ENCODE measurements at places on chromosomes 13 and 19.
A peak's percentile ranks its signal among the peaks of the same experiment; 100 is the strongest.

GRCh38 chr13:21218351-21219035 is 42.0 kb downstream of the MRPL57 start:
- DNase-seq, result no peak

DNA sequence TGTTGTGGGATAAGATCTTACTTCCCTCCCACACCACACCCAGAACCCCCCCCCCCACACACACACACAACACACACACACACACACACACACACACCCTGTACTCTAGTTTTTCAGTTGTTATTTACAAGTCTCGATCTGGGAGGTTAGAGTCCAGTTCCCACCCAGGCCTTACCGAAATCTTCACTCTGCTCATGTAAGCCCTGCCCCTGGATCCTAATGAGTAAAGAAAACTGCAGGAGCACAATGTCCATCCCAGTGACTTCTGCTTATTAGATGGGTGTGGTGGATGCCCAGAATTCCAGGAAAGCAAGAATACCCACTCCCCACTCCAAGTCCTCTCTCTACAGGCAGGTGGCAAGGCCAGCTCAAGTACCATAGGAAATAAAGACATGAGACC is 23.0 kb downstream of the STARD13 start:
- DNase-seq, result no peak

DNA sequence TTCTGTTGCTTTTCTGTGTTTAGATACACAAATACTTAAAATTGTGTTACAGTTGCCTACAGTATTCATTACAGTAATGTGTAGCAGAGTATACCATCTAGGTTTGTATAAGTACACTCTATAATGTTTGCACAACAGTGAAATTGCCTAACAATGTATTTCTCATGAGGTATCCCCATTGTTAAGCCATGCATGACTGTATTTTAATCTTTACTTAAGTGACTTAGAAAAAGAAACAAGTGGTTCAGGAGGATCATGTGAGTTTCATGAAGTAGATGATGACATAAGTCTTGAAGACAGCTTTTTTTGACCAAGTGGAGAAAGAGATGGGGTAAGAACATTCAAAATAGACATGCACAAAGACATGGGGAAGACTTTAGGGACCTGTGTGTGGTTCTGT is 8.4 kb upstream of the KCTD4 start:
- DNase-seq, result peak; percentile 75

DNA sequence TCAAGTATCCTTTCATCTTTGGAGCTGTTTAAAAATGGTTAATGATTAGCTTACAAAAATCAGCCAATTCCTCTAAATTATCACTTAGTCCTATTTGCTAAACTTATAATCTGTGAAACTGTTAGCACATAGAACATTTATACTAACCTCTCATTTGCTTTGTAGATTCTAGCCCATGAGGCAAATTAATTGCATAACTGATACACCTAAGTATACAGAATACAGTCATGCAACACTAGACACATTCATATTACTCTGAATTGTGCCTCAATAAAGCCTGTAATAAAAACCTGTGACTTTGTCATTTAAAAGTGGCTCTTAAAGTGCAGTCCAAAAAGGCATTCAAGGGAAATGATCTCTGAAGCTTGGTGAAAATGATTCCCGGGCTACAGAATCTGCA is 21.0 kb downstream of the SERPINE3 start:
- no peak for DNase-seq

DNA sequence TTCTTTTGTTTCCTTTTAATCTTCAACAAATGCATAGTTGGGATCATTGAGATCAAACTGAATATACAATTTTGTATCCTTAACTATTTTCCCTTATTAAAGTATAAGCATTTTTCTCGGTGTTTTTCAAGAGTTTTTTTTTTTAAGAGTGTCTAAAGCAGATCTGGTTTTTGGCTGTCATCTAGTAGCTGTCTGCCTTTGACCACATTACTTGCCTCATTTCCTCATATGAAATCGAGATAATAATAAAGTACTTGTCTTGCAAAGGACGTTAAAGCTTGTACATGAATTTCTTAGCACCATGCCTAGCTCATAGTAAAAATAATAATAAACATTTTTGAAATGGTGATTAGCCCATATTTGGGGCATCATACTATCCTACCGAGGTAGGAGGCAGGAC is 121.2 kb downstream of the PDS5B start:
- no peak for DNase-seq

GRCh38 chr19:57747472-57747807 is 825 bp downstream of the ZNF776 start:
- DNase-seq, result no peak

GRCh38 chr19:13861392-13861713 is 15.6 kb upstream of the NANOS3 start:
- DNase-seq, result no peak

DNA sequence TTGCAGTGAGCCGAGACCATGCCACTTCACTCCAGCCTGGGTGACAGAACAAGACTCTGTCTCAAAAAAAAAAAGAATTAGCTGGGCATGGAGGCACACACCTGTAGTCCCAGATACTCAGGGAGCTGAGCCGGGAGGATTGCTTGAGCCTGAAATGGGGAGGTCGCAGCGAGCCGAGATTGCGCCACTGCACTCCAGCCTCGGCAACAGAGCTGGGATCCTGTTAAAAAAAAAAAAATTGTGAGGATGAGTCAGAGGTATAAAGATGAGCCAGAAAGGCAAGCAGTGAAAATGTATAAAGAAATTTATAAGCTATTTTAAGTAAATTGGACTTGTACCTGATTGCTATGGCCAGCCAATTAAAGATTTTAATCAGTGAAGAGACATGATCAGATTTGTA is 21.1 kb downstream of the KBTBD6 start:
- no peak for DNase-seq

GRCh38 chr19:18408053-18408476 is 10.6 kb upstream of the LRRC25 start:
- no peak for DNase-seq

- no peak for DNase-seq
Measured at GRCh38 chr19:49761625-49762311, 1.3 kb downstream of the TSKS start.

DNA sequence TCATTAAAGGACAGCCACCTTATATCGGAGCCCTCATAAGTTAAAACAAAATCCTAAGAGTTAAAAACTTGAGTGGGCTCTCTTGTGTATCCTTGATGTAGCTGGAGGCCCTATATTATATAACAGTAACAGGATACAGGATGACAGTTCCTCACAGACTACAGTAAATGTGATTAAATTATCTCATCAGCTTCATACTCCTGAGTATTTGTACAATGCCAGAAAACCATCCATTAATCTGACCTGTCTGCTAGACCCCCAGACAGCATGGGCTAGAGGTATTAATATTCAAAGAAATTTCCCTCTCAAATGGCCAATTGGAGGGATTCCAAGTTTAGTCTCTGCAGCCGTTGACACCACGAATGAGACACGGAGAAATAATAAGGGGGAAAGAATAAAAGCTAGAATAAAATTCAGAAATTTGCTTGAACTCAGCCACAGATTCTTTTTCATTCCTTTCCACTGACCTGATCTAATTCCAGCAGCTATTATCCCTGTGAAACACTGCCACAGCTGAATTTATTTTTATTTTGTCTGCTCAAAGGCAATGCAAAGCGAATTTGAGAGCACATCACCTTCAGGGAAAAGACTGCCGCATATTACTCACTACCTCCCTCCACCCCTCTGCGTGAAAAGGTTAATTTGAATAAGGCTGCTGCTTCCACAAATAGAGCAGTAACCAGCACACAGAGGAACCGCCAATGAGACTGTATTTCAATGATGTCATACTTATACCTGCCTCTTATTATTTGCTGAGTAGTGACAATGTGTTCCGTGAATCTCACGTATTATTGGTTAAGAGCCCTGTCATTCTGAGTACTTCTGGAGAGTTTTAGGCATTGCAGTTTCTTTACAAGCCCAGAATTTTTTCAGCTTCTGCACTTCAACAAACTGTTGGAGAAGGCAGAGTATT is 155.9 kb upstream of the KLF12 start:
- DNase-seq, result no peak

GRCh38 chr19:54165222-54165621 is 5.7 kb upstream of the LENG1 start:
- DNase-seq, result no peak

GRCh38 chr13:29684441-29684840 is 89.0 kb upstream of the SLC7A1 start:
- DNase-seq, result no peak

DNA sequence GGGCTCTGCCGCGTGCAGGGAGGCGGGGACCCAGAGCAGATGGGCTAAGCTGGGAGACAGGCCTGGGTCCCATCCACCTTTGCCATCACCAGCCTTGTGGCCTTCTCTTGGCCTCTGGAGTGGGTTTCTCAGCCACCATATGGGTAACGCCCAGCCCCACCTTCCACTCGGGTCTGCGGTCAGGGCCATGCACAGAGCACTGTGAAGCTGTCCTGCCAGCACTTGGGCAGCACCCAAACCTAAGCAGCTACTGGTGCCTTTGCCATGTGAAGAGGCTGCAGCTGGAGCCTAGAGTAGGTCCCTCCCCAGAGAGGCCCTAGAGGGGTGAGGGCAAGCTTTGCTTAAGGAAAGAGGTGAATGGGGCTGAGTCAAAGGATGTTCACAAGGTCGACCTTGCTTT is 24.1 kb upstream of the NPAS1 start:
- DNase-seq, result no peak
